ENCODE measurements at places on chromosomes 2 and 18.

- DNase-seq, result peak; percentile 46
These were observed 230.7 kb downstream of the HAUS1 start for GRCh38 chr18:46334868-46335281.

DNA sequence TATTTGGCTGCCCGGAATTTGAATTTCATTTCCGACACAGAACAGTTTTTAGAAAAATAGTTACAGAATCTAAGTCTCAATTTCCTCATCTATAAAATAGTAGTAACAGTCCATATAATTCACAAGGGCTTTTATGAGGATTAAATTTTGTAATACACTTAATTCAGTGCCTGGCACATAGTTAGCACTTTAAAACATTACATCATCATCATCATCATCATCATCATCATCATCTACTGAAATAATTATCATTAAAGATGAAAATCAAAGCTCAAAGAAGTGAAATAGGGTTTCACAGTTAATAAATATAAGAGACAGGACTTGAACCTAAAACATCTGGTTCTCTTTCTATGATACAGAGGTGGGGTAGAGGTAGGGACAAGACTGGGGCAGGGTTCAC, 13.2 kb downstream of the HEATR5B start:
- no peak for DNase-seq

DNA sequence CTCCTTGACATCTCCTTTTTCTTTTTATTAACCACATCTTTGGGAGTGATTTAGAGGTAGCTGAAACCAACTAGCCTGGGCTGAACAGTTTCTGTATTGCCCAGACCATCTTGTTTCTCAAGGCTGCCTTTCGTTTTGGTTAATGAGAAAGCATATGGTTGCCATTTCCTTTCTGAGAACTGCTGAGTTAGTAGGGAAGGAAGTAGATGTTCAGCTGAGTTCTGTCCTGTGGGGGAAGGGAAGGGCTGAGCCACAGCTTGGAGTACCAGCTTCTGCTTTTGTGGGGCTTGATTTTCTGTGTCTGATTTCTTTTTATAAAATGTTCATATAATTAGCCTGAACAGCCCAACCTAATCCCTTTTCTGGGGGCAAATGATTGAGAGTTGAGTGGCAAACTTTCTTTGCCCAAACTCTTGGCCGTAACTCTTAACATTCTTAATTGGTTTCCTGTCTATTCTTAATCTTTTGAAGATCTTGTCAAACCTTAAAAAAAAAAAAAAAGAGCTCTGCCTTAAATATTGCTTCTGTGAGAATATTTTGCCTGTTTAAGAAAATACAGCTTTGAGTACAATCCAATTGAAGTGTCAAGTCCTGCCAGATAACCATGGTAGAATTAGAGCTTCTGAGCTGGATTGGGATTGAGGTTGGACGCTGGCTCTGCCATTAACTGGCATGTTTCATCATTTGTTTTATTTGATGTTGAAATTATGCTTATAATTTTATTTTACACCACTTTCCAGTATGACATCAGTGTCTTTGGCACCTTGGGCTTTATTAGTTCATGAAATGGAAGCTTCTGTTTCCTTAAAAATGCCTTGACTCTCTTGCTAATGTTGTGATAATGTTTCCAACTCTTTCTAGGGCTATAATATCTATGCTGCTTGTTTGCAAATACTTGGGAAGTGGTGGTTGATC, 1.9 kb upstream of the NABP1 start:
- DNase-seq, result peak; percentile 38

DNA sequence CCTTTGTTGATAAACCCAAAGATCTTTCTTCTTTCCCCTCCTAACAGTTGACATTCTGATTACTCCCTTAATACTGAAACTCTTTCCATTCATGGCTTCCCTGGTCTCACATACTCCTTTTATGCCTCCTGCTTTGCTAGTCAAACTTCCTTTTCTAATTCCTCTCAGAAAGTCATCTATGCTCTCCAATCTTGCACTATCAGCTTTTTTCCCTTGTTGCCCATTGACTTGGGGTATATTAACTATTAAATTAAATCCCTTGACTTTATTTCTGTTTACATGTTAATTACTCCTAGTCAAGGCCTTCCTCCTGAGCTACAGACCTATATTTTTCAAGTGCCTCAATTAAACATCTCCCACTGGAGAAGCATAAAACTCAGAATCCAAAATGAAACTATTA, 3.6 kb upstream of the COL5A2 start:
- DNase-seq, result no peak

DNA sequence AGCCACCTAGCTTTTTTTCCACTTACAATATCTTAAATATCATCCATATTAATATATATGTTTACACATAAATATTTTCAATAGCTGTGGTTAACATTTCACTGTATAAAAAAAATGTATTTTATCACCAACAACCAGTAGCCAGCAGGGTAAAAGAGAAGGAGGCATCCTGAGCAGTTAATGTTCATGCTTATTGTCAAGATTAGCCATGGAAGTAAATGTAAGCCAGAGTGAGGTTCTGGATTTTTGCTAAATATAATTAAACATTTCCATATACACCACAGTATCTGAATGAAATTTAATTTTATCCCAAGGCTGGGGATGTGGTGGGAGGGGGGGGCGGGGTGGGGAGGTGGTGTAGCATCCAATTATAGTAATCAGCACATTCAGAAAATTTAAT, 80.3 kb upstream of the GRB14 start:
- DNase-seq, result no peak

DNA sequence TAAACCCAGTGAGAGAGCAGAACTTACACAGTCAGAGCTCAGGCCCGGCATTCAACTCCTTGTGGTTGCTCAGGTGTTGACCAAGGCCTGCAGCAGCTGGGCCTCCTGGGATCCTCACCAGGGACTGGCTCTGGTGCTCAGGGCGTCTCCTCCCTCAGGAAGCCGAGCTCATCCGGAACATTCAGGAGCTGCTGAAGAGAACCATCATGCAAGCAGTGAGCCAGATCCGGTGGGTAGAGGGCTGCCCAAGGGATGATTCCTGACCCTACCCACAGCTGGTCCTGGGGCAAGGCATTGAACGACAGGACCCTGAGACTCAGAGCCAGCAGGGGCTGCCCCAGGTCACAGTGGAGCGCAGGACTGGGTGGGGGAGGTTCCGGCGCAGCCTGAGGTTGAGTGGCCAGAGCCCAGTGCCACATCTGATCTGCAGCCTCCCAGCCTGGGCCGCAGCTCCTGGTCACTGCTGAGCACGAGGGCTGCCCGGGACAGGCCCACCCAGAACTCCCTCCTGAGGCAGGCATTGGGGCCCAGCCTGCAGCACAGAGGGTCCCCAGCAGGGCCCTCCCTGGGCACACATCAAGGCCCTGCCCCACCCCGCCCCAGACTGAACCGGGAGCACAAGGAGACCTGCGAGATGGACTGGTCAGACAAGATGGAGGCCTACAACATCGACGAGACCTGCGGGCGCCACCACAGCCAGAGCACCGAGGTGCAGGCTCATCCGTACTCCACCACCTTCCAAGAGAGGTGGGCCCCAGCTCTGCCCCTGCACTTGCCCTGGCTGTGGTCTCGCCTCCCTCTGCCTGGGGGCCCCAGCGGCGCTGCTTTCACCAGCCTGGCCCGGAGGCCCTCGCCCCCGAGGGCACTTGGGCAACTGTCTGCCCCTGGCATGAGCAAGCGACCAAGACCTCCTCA, 2.4 kb downstream of the TEKT4 start:
- no peak for DNase-seq

GRCh38 chr2:188199716-188200128, 92.0 kb upstream of the GULP1 start:
- peak; percentile 90 for DNase-seq

GRCh38 chr2:925309-925708, 25.3 kb upstream of the SNTG2 start:
- DNase-seq, result no peak

- DNase-seq, result no peak
These were observed 567.7 kb downstream of the DCC start for GRCh38 chr18:52907543-52908308.

DNA sequence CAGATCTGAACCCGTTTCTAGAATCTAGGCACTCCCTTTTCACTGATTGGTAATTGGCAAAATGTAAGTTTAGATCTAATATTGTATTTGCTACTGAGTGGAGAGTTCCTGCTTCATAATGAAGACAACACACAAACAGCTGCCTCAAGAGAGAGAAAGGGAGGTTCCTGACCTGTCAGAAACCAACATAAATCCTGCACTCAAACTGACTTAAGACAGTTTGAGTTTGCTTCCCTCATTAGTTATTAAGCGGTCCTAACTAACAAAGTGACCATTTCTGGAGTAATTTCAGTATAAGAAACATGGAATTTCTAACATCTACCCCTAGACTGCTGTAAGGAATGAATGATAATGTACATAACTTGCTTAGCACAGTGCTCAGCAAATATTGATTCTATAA, 191.2 kb downstream of the METTL4 start:
- DNase-seq, result no peak

DNA sequence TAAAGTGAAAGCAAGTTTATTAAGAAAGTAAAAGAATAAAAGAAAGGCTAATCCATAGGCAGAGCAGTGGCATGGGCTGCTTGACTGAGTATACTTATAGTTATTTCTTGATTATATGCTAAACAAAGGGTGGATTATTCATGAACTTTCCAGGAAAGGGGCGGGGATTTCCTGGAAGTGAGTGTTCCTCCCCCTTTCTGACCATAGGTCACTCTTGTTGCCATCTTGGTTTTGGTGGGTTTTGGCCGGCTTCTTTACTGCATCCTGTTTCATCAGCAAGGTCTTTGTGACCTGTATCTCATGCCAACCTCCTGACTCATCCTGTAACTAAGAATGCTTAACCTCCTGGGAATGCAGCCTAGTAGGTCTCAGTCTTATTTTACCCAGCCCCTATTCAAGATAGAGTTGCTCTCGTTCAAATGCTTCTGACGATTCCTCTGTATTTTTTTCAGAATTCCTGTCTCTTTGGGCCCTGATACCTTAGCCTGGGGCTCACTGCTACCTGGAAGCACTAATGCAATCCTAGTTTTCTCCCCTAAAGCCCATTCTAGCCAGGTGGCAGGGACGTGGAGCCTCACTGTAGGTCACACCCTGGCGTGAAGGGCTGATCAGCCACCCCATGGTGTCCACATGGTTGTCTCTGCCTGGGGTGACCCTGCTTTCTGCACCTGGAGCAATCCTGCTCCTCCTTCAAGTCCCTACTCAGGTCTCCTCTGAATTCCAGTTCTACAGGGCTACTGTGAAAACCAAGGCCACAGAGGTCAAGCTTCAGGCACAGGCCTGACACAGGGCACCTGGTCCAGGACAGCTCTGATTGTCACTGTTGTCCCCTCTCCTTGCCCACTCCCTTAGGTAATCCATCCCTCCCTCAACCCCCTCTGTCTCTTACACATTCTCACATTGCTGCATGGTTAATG, 6.0 kb upstream of the SLC35F6 start:
- peak; percentile 99 for DNase-seq

- DNase-seq, result no peak
These were observed 50.0 kb upstream of the TMEM178A start for GRCh38 chr2:39615675-39616074.

- no peak for DNase-seq
These were observed 88.9 kb upstream of the CRIM1 start for GRCh38 chr2:36266536-36267121.

- DNase-seq, result peak; percentile 67
These were observed 552.0 kb upstream of the NRP2 start for GRCh38 chr2:205130111-205130829.

DNA sequence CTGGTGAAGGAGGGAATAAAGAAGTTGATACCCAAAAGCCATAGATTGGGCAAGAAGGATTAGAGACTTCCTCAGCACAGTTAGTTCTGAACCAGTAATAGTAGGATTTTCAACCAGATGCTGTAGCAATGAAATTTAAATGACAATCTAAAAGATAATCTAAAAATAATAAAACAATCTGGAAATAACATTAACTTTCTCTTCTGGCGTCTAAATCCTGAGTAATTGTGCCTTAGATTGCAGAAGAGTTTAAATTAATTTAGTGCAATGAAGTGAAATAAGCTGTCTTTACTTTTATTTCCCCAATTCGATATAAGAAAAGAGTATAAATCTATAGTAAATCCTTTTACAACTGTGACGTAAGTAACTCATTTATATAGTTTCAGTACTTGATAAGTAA, 186.8 kb upstream of the DOK6 start:
- no peak for DNase-seq

DNA sequence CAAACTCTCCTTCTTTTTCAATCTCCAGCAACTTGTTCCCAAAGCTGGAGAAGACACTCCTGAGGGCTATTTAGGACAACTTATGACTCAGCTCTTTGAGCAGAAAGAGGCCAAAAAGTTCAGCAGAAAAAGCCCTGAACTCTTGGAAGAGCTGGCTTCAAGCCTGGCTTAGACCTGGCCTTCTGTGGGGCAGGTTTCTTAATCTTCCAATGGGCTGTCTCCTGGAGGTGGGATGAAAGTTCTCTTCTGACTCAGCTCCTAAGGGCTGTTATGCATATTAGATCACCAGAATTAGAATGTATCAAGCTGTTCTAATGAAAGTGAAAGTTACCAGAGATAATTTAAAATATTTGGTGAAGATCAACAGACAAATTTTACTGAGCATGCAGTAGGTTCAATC, 129.4 kb downstream of the RAD51AP2 start:
- peak; percentile 14 for DNase-seq

- no peak for DNase-seq
These were observed 96.5 kb downstream of the CCDC93 start for GRCh38 chr2:117917223-117917917.

DNA sequence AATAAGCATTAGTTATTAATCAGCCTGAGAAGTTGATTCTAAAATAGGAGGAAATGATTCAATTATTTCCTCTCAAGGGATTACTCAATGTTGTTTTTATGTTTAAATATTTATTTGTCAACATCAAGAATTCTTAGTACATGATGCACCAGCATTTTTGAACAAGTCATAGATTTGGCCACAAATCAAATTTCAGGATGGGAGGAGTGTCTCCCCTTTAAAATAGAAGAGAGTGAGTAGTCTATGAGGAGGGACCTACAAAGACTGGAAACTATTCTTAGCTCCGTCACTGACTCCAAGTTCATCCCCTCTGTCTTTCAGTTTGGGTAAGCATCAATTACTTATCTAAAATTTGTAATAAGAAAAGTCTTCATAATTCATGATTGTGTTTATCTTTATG, 18.6 kb upstream of the IL18R1 start:
- peak; percentile 21 for DNase-seq

DNA sequence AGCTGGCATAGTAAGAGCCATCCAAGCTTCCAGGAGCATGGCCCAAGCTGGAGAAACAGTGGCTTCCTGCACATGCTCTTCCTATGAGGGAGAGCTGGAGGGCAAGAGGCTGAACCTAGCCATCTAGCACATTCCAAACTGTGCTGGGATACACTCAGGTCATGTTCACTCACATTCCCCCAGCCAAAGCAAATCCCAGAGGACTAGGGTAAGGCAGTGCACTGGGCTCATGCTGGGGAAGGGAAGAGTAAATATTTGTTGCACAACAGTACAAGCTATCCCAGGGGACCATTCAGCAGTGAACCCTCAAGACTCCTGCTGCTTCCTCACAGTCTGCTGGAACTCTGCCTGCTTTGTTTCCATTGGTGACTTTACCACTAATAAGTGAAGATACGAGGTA, 20.7 kb upstream of the GYPC start:
- no peak for DNase-seq

DNA sequence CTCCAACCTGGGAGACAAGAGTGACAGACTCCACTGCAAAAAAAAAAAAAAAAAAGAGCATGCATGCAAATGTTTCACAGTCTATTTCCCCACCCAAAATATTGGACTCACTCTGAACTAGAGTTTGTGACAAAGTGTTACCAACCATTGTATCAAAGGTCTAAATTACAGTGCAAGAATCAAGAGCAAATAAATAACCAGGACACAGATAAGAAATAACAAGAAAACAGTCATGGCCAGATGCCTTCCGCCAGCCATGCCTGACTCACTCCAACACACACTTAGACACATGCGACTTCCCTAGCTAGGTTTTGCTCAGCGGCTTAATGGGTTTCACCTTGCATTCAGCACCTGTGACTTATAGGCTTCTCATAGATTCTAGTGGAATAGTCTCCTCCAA, 62.8 kb downstream of the CYB5A start:
- DNase-seq, result no peak

Data from fibroblast of skin of abdomen (primary cell).